Right forelimb (tissue), 1 donor: ENCODE measurements at places on chromosomes 3 and 15.
A peak's percentile ranks its signal among the peaks of the same experiment; 100 is the strongest.

DNA sequence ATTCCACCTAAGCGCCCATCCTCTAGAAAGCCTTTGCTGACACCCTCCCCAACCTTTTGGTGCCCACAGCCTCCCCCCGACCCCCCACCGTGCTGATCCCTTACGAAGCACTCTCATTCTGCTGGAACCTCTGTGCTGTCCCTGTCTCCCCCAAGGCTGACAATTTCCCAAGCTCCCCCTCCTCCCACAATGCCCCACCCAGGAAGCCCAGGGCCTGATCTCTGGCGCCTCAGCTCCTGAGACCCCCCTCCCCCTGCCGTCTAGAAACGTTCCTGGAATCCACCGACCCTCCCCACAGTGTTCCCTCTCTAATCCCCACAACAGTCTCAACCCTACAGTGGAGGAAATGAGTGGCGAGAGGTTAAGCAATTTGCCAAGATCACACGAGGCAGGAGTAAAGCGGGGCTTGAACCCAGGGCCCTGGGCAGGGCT is 18.3 kb downstream of the MYL3 start:
- peak; percentile 46 for DNase-seq

- no peak for DNase-seq
Measured at GRCh38 chr15:58053315-58054153, 12.0 kb downstream of the ALDH1A2 start.

GRCh38 chr15:25439369-25439836 is 579 bp upstream of the UBE3A start:
- no peak for DNase-seq

GRCh38 chr15:84903751-84904150 is 19.3 kb downstream of the SLC28A1 start:
- DNase-seq, result no peak

GRCh38 chr3:147410116-147410525 is 956 bp downstream of the ZIC1 start:
- no peak for DNase-seq

DNA sequence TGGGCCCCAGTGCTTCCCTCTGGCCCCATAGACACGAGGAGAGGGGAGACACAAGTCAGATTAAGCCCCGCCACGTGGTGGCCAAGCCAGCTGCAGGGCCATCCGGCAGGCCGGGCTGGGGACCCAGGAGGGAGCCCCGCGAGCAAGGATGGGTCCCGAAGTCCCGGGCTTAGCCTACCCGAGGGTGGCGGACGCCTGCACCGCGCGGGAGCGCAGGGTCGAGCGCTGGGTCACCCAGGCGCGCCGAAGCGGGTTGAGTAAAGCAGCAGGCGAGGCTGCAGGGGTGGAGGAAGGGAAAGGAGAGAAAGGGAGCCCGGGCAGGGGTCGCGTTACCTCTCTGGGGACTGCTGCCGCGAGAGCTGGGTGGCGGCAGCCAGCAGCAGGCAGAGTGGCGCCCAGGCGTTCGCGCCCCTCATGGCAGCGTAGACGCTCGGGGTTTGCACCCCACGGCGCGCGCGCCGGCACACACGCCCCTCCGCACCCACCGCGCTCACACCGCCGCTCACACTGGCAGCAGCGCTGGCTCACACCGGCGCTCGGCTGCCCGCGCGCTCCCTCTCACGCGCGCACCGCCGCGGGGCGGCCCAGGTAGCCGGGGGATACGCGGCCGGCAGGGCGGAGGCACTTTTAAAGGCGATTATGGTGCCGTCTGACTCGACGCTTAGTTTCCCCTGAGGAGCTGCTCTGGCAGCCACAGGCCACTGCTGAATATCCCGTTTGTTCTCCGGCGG is at the start of gene PCOLCE2:
PCOLCE2 (minus strand) TSS at position 603 of the 731 bp plus-strand sequence; CDS start at position 416, 187 bp downstream.
- peak; percentile 64 for DNase-seq

DNA sequence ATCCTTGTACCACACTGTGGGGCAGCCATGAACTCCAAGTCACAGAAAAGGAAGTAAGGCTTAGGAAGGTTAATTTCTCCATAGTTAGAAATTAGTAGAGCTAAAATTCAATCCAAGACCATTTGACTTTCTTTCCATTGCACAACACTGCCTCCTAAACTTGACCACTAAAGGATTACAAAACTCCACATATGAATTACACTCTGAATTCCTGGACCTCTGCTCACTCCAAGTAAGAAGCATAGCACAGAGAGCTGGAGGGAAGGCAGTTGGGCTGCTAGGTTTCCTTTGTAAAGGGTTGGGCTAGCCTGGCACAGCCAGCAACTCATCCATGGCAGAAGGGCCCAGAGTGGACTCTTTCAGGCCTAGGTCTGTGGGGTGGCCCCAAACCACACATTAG is 134.4 kb downstream of the MYLK start:
- no peak for DNase-seq

GRCh38 chr3:55988905-55989304 is 479.4 kb downstream of the ERC2 start:
- DNase-seq, result no peak

DNA sequence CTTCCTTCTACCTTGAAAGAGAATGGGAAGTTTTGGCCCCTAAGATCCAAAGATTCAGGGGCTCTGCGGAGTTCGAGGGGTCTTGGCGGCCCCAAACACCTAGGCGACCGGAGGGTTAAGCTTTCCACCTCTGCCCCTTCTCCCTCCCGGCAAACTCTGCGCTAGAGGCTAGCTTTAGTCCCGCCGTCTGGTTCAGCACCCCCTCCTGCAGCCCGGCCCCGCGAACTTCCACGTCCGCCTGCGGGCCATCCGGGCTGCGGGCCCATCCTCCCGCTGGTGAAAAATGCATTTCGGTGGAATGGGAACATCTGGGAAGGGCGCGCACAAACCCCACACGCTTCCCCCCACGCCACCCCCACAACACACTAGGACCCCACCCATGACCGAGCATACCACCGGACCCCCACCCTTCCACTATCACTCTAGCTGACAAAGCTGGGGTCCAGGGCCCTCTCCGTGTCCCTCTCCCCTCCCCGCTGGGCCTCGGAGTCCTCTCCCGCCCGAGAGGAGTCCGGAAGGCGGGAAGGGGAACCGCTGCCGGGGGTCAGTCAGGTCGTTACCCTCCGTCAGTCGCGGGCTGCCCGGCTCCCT is 1.0 kb downstream of the SHOX2 start:
- peak; percentile 76 for DNase-seq

GRCh38 chr3:43759297-43759782 is 68.6 kb downstream of the ABHD5 start:
- no peak for DNase-seq

DNA sequence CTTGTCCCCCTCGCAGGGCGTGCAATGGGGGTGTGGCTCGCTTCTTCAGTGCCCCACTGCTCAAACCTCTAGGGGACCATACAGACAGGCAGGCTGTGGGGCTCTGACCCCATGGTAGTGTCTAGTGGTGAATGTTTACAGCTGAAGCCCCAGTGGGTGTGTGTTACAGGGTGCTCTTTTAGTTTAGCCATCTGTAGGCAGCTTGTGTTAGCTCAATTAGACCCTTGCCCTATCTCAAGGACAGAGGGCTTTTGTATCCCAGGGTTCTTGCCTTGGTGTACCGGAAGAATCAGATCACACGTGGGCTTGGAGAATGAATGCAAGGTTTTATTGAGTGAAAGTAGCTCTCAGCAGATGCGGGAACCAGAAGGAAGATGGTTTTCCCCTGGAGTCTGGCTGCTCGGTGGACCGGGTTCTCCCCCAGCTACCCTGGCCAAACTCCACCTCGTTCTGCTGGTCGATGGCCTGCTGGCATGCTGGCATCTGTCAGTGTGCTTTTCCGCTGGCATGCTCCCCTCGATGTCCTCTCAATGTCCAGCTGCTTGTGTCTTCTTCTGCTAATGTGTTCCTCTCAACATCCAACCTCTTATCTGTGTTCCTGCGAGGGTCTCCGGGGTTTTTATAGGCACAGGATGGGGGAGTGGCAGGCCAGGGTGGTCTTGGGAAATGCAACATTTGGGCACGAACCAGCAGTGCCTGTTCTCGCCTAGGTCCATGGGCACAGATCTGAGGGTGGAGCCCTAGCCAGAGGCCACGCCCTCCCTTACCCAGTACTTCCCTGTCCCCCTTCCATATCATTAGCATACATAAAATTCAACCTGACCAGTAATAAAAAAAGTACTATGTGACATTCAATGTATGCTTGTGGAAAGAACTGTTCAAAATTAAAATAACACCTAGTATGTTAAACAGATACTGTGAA is 6.6 kb downstream of the SPCS1 start:
- no peak for DNase-seq
